HCT116 (cell line): ENCODE measurements at places on chromosomes 4 and X.

GRCh38 chr4:181193131-181193930 is 1049.9 kb upstream of the TENM3 start:
- no peak for DNase-seq
- H3K36me3 ChIP-seq: no peaks in the 10 kb centered on the region
- no peaks in the 10 kb centered on the region for H3K4me1 ChIP-seq

DNA sequence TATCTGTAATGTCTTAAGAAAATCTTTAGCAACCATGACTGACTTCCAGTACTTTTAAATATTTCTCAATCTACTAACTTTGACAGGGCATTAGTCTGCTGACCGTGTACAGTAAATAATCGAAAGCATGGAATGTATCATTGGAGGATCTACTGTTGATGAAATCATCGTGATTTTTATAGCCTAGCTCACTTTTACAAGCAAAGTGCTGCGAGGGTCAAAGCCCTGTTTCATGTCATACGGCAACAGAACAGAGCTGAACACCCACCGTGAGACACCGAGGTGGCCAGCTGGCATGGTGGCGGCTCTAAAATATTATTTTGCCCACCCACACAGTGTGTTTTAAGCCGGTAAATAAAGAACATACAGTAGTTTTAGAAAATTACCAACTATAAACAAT is 679.3 kb downstream of the FAT4 start:
- H3K27me3 ChIP-seq: no peaks in the 10 kb centered on the region
- no peaks in the 10 kb centered on the region for H3K4me1 ChIP-seq
- no peak for DNase-seq
- no peak overlapping the region for H3K4me3 ChIP-seq
- H3K27ac ChIP-seq: no peak overlapping the region
- H3K36me3 ChIP-seq: no peaks in the 10 kb centered on the region

- H3K27me3 ChIP-seq: no peaks in the 10 kb centered on the region
- no peaks in the 10 kb centered on the region for H3K36me3 ChIP-seq
- peaks cover 19% of the 10 kb centered on the region for H3K4me1 ChIP-seq
- DNase-seq: peak; percentile 29
These were observed 43.3 kb upstream of the PDGFC start for GRCh38 chr4:157014621-157015591.

DNA sequence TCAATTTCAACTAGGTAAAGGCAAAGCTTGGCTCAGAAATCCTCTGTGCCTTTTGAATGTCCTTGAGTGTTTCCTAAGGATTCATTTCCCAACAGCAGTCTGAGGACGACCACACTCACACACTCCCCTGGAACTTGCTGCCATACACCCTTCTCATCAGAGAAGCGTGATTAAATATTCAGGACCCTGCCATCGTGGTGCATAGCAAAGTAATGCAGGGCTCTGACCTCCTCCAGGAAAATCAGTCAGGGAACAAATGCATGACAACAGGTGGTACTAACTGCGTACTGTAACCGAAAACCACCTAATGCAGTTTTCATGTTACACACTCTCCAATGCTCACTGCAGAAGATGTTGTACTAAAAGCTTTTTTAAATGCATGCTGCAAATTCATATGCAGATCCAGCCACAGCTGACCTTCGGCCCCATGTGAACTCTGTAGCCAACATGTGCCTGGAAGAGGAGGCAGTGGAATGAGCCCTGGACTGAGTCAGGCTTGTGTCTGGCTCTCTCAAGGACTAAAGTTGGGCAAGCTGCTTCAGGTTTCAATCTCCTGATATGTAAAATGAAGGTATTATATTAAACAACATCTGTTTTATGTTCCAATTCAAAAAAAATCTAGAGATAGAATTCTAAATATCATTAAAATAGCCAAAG is 238.3 kb downstream of the KCNIP4 start:
- DNase-seq: no peak
- H3K27me3 ChIP-seq: no peaks in the 10 kb centered on the region
- H3K4me1 ChIP-seq: no peaks in the 10 kb centered on the region
- H3K36me3 ChIP-seq: no peaks in the 10 kb centered on the region
- no peak overlapping the region for H3K4me3 ChIP-seq

DNA sequence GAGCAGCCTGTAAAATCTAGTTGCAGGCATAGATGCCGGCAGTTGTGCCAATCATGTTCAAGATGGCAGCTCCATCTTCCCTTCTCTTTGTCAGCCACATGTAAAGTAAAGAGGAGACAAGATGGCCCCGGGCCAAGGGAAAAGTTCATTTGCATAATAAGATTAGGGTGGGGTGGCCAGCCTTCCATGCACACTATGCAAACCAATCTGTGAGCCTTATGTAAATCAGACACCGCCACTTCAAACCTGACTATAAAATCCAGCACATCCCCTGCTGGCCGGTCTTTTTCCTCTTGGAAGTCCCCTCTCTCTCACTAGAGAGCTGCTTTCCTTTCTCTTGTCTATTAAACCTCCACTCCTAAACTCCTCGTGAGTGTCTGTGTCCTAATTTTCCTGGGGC is 78.9 kb upstream of the CBR4 start:
- no peak overlapping the region for H3K27ac ChIP-seq
- no peaks in the 10 kb centered on the region for H3K27me3 ChIP-seq
- H3K4me3 ChIP-seq: no peak overlapping the region
- no peaks in the 10 kb centered on the region for H3K4me1 ChIP-seq

- H3K4me3 ChIP-seq: no peak overlapping the region
- H3K27ac ChIP-seq: no peak overlapping the region
These were observed 80.9 kb downstream of the C4orf33 start for GRCh38 chr4:129176864-129177263.

DNA sequence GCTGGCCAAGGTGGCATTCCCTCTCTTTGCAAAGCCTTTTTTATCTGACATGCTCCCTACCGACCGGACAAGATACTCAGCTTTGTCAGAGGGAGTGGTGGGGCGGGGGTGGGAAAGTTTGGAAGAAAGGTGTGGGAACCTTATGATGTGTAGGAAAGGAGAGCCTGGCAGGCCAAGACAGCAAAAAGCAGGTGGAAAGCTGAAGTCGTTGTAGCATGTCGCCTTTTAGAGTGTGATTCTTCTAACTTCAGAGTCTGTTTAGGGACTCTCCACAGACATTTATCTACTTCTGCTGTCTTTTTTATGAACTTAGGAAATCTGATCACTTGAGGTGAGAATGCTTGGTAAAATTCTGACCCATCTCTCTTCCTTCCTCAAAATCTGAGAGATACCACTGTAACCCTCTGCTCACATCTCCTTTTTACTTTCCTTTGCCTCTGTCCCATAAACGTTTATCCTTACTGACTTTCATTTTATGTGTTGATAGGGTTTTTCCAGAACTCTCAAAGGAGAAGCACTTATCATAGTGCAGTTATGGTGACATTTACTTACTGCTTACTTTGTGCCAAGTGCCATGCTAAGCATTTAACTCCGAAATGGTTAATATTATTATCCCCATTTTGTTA is 8.2 kb upstream of the RUFY3 start:
- H3K36me3 ChIP-seq: no peaks in the 10 kb centered on the region
- DNase-seq: no peak
- H3K27ac ChIP-seq: no peak overlapping the region
- H3K4me1 ChIP-seq: no peaks in the 10 kb centered on the region

DNA sequence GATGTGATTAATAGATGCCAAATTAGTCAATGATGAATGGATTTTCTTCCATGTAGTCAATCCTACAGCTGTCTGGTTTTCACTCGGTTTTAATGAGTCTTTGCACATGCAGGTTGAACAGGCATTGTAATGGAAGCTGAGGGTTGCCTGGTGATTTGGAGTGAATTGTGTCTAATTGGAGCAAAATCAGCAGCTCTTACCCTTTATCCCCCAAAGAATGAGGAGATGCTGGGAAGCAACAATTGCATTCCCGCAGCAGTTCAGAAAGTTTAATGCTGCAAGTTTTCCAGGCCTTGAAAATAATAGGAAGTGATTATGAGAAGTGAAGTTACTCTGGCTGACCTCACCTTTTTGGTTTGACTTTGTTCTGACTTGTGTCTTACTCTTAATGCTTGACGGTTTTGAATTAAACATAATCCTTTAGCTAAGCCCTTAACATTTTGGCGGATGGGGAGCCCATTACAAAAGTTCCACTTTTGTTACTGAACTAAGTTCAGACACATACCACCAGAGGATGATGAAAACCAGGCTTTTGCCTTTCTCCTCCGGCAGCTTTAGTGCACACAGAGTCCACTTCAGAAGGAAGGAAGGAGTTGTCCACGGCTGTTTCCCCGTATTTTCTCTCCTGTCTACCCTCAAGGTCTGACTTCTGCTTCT is 78.8 kb upstream of the TBC1D9 start:
- H3K27me3 ChIP-seq: no peaks in the 10 kb centered on the region
- no peak overlapping the region for H3K27ac ChIP-seq
- no peak for DNase-seq
- no peaks in the 10 kb centered on the region for H3K4me1 ChIP-seq

GRCh38 chr4:149512501-149512900 is 303.1 kb downstream of the IQCM start:
- H3K27ac ChIP-seq: no peak overlapping the region
- H3K4me1 ChIP-seq: no peaks in the 10 kb centered on the region
- no peak for DNase-seq
- no peaks in the 10 kb centered on the region for H3K27me3 ChIP-seq

GRCh38 chr4:110454441-110454840 is 21.5 kb upstream of the ENPEP start:
- no peaks in the 10 kb centered on the region for H3K36me3 ChIP-seq
- no peaks in the 10 kb centered on the region for H3K27me3 ChIP-seq
- H3K4me1 ChIP-seq: no peaks in the 10 kb centered on the region
- DNase-seq: no peak

DNA sequence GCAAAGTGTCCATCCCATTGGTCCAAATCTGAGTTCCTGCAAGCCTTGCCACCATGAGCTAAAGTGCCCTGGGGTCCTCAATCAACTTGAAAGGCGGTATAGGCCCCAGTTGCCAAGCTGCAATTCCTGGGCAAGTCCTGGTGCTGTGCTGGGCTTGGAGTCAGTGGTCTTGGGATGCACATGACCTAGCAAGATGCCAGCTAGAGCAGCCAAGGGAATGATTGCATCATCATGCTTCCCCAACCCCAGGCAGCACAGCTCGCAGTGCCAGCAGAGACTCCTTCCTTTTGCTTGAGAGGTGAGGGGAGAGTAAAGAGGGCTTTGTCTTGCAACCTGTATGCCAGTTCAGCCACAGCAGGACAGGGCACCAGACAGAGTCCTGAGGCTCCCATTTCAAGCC is 50.5 kb downstream of the KCNIP4 start:
- H3K4me1 ChIP-seq: no peaks in the 10 kb centered on the region
- H3K4me3 ChIP-seq: no peak overlapping the region
- H3K27me3 ChIP-seq: no peaks in the 10 kb centered on the region
- H3K36me3 ChIP-seq: no peaks in the 10 kb centered on the region

DNA sequence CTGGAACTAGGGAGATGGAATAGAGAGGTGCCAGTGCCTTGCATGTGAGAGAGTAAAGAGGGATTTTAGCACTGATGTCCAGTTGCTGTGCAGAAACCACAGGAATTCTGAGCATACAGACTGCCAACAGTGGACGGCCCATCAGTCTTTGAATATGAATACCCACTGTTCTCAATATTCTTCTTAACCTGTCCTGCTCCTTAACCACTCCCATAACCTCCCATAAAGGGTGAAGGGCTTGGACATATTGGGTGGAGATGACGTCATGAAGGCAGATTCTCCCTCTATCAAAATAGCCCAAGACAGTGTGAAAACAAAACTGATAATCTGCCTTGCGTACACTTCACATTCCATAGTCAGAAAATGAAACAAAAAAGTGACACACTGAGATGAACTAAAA is 1313.7 kb upstream of the PABPC4L start:
- no peak overlapping the region for H3K4me3 ChIP-seq
- no peak overlapping the region for H3K27ac ChIP-seq
- no peaks in the 10 kb centered on the region for H3K36me3 ChIP-seq
- no peak for DNase-seq
- H3K4me1 ChIP-seq: no peaks in the 10 kb centered on the region

DNA sequence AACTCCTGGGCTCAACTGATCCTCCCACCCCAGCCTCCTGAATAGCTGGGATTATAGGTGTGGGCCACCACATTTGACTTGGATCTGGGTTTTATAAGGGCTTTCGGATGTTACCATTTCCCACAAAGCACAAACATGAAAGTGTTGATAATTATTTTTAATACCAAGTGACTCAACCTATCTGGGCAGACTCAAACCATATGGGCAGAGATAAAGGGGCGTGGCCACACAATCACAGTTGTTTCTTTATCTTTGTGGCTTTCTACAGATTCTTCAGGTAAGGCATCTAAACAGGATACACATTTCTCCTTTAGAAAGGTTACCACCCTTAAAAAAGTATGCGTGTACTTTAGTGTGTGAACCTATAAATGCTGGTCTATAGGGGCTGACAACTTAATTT is 122.5 kb downstream of the ZNF827 start:
- no peak overlapping the region for H3K4me3 ChIP-seq
- DNase-seq: no peak
- H3K27ac ChIP-seq: no peak overlapping the region
- no peaks in the 10 kb centered on the region for H3K27me3 ChIP-seq
- H3K4me1 ChIP-seq: peaks cover 41% of the 10 kb centered on the region
- no peaks in the 10 kb centered on the region for H3K36me3 ChIP-seq

DNA sequence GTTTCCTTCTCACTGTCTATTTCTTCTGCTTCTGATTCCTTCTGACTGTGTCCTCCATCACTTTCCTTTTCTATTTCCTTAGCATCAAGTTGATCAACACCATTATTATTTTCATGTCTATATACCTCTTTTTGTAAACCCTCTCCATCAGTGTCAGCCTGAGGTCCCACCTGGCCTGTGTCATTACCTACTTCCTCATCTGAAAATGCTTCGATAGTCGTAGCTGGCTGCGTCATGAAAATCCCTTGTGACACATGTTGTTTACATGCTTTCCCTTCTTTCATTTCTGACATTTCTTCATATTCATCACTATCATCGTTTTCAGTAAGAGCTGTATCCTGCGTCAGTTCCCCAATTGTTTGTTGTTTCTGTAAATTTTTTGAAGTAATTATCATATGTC is 39.6 kb downstream of the RPGR start:
- H3K4me3 ChIP-seq: no peak overlapping the region
- DNase-seq: no peak
- H3K27me3 ChIP-seq: no peaks in the 10 kb centered on the region
- no peak overlapping the region for H3K27ac ChIP-seq
- no peaks in the 10 kb centered on the region for H3K4me1 ChIP-seq
- H3K36me3 ChIP-seq: no peaks in the 10 kb centered on the region

DNA sequence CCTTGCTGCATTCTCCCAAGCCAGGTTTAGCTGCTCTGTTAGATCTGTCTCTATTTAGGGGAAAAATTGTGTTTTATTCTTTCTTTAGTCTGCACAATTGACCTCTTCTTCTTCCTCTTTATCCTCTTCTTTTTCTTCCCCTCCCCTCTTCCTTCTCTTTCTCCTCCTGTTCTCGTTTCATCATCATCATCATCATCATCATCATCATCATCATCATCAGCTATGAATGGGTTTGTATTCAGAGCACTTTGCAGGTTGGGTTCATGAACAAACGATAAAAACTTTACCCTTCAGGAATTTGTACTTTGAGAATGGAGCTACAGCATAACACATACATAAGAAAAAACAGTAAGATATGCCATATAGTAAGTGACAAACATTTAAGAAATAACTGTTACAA is 9.1 kb downstream of the GPM6A start:
- H3K4me3 ChIP-seq: no peak overlapping the region
- no peak for DNase-seq
- no peaks in the 10 kb centered on the region for H3K27me3 ChIP-seq
- no peaks in the 10 kb centered on the region for H3K4me1 ChIP-seq
